Adrenal gland (tissue), 19 donors: ENCODE measurements at places on chromosomes 2 and 18.

DNA sequence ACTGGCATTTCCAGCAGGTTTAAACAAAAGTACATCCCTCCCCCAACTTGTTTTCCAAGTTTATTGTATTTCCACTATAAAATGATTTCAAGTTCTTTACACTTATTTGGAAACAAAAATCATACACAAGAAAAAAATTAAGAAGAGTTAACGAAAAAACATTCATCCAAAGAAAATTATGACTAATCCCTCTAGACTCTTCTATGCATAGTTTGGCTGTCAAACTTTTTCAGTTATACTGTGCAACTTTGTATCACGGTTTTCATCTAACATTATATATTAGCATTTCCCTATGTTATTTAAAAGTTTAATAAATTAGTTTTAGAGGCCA, 627 bp downstream of the WDCP start:
- DNase-seq = no peak

DNA sequence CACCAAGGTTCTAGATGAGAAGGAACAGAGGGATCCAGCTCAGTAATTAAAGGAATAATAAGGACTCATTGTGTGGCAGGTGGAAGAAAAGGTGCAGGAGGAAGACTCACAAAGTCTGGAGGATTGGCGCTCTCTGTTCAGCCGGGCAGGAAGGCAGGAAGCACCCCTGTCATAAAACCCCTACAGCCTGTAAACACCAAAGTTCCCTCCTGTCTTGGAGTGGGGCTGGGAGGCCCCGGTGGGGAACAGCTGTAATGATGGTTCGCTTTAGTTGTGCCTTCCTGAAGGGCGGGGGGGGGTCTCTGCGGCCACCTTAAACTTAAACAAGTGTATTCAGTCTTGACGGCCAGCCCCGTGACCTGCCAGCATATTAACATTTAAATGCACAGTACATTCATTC, 84.3 kb downstream of the GBX2 start:
- no peak for DNase-seq

DNA sequence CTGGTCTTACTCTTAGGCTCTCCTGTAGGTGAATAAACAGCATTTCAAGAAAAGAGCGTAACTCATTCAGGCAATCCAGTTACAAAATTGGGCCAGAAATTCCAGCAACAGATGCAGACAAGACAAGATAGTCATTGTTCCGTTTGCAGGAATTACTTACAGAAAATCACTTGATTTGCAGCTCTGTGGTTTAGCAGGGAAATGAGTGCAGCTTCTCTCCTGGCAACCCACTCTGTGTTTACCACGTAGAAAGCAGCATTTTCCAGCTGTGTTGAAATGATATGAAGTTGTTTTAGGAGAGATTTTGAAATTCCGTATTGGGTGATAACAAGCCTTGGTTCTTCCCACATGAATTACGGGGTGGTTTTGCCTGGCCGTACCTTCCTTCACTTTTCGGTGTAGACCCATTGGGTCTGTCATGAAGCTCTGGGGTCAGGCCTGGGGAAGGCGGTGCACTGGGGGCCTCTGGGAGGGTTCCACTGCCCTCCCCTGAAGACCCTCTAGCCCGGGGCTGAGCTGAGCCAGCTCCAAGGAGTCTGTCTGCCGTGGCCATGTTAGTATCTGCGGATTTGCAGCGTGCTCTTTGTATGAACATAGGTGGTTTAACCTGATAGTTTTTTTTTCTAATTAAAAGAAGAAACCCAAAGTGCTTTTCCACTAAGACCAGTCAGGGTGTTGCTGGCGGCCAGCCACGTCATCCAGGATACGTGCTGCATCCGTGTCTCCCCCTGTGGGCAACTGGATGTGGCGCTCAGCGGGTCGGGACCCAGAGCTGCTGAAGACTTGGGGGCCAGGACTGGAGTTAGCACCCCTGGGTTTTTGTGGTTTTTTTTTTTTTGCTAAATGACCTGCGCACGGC, 58.9 kb upstream of the KCNG2 start:
- no peak for DNase-seq

GRCh38 chr2:158546412-158547144, 89.8 kb downstream of the PKP4 start:
- no peak for DNase-seq

DNA sequence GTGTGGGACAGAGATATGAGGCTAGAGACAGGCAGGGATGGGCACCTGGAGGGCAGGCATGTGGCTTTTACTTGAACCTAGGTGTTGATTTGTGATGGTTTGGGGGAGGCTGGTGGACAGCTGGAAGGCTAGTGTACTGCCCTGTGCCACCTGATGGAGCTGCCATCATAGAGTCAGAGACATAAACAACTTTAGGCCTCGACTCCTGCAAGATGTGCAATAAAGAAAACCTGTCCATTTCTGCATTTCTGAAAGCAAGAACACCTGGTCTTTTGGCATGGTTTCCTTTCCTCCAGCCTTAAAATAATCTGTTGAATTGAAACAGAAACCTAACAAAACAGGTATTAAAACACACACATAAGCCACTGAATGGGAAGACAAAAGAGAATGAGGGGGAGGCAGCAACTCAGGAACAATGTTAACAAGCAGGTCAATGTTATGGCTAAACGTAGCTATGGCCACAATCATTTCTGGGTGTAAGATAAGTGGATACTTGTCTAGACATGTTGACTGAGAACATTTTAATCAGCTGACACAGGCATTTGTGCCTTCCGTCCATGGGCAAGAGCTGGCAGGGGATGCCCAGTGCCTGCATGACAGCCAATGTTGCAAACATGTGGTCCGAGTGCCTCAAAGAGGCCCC, 87.8 kb downstream of the KCTD1 start:
- DNase-seq = no peak
